AG10803 (cell line): ENCODE measurements at places on chromosomes 1 and 21.
A peak's percentile ranks its signal among the peaks of the same experiment; 100 is the strongest.

- no peak for DNase-seq
Measured at GRCh38 chr1:21626921-21627339, 42.2 kb downstream of the RAP1GAP start.

DNA sequence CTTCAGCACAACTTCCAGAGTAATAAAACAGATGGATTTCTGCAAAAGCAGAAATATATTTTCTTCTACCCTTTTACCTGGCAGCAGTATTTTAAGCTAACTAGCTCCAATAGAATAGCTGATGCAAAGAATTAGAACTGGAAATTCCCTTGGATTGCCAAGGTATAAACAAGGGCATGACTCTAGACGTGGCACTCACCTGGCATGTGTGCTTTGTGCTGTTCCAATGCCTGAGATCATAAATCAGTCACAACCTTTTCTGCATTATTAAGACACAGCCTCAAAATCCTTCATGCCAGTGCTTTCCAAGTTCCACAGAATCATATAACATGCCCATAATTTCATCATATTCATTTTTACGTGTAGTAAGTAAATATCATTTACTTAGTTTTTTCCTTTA, 1048.7 kb downstream of the ADGRL2 start:
- no peak for DNase-seq

- DNase-seq, result peak; percentile 88
Measured at GRCh38 chr1:8015036-8015808, 10.9 kb downstream of the ERRFI1 start.

GRCh38 chr1:67755619-67756018, 70.6 kb downstream of the GADD45A start:
- DNase-seq, result no peak

DNA sequence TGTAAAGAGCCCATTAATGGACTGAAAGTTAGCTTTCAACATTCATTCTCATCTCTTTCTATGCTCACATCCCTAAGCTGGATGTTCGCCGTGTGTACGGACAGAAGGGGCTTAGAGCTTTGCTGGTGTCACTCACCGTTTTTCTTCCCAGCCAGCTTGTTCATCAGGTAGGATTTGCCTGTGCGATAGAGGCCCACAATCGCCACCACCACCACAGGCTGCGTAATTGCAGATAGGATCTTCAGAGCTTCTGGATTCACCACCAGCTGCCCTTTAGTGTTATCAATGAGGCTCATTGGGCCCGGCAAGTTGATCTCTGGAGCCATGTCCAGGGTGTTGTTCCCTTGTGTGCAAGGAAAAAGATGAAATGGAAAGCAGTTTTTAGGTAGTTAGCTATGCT, 4.3 kb downstream of the GBP2 start:
- DNase-seq, result no peak
